ENCODE measurements at places on chromosomes 6 and 20.

DNA sequence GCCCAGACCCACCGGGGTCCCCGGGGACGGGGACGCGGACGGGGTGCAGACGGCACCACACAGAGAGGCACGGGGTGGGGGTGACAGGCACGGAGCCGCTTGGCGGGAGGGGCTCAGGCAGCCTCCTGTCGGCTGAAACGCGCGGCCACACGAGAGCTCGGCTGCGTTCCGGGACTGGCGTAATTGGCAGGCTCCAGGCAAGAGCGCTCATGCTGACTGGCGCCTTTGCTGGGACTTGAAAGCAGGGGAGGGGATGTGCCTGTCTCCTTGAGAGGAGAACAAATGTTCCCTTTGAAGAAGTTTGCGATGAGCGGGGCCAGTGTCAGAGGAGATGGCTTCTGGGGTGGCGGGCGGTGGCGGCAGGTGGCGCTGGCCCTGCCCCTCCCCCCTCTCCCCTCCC is 25.8 kb downstream of the BHLHE23 start:
- DNase-seq = no peak

- no peak for DNase-seq
Measured at GRCh38 chr6:64895945-64896344, 811.1 kb downstream of the EYS start.

GRCh38 chr20:21498195-21498594 is 15.7 kb downstream of the NKX2-2 start:
- DNase-seq = no peak

DNA sequence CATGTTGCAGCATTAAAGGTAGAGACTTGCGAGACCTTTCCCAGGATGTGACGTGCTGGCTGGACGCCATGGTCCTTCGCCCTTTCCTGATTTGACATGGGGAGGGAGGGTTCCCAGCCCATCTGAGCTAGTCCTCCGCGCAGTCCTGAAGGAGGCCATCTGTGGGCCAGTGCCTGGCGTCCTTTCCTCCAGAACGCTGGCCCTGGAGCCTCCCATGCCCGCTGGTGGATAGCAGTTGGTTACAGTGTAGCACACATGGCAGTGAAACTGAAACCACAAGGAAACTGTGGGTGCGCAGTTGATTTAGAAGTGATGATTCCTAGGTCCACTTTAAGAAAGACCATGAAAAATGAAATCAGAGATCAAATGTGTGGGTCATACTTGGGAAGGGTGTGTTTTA is 193.7 kb downstream of the CDH4 start:
- DNase-seq = no peak

DNA sequence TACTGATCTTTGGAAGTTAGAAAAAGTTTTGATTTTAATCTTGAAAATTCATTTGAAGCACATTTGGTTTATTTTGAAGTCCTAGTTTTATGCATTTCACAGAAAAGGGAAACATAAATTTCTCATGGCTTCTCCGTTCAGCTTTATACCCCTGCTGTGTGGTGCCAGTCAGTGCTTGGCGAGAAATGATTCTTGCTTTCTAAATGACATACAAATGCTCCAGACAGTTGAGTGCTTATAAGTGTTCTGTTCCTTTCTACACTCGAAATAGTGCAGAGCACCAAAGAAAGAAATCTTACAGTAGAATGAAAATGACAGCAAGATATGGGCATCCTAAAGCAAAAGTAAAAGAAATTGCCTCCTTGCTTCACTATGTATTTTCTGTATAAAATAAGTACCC is 9.0 kb upstream of the ZNF292 start:
- DNase-seq = no peak

GRCh38 chr20:36367907-36368799 is 62.0 kb downstream of the DLGAP4 start:
- DNase-seq = no peak

DNA sequence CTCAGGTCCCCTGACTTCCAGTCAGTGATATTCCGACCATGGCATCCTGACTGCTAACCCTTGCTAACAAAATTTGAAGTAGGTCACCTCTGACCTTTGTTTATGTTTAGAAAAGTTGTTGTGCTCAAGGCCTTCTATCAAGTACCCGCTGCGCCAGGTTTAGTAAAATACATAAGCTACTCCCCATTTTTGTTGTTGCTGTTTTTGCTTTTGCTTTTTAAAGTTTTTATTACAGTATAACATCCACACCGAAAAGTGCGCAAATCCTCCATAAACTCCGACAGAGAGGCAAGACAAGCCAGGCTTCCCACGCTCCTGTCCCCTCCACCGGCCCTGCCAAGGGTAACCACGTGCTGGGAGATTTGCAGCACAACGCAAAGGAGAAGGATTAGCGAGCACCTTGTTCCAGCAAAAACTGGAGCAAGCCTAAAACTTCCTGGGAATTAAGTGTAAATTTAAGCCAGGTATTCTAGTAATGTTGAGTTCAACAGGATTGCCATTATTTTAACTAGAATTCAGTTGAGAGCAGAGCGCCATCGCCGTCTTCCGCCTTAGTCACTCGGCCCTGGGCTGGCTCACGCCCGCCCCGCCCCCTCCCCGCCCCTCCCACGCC is 17.8 kb upstream of the HMGN4 start:
- DNase-seq = no peak

DNA sequence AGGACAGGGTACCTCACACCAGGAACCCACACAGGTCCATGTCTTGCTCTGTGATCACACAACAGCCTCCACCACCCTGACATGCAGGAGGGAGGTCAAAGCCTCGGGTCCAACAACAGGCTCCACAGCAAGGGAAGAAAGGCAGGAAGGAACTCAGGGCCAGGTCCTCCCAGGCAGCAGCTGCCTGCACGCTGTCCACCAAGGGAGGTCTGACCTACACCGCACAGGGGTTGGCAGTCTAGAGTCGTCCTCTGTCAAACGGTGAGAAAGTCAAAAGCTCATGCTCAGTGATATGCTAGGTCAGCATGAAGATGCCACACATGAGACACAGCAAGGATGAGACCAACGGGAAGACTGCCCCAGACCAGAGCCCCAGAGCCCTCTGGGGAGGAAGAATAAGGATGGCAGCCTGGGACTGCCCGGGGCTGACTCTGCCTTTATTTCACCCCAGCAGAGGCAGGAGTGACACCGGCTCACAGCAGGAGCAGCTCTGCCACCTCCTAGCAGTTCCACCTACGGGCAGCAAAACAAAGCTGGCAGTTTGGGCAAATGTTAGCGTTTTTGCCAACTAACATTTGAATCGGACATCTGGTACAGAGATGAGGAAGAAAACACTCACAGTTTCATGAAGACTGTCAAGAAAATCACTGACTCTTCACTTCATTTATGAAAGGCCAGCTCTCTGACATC is 8.5 kb downstream of the GMEB2 start:
- no peak for DNase-seq

DNA sequence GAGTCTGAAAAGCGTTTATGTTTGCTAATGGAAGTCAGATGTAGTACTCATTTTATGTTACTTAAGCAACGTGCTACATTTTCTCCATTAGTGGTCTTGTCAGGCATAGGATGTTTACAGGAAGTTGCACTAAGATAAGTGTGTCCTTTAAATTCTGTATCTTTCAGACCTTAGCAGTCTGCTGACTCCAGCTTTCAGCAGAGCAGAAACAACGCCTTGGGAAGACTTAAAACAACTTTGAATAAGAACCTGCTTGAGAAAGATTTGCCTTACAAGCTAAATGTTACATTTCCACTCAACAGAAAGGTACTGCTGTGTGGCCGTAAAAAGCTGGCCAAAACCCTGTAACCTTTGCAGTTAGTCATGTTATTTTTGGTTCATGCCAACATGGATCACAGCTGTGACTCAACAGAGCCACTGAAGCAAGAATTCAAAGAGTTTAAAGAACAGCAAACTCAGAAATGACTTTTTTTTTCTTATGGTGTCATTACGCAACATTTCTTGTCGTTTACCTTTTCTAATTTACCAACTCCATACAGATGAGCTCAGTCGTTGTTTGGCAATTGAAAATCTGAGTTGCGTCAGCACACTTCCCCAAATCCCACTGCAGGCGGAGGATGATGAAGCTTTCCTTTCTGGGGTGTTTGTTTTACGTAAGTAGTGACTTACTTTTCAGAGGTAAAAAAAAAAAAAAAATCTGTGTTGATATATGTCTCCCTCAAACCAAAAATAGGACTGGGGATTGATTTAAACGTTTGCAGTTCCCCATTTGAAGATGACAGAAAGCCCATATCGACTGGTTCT is 27.9 kb upstream of the BMP6 start:
- no peak for DNase-seq

GRCh38 chr6:110526726-110527125 is 50.3 kb upstream of the SLC22A16 start:
- no peak for DNase-seq

- no peak for DNase-seq
Measured at GRCh38 chr20:49786196-49786595, 26.4 kb upstream of the SLC9A8 start.

DNA sequence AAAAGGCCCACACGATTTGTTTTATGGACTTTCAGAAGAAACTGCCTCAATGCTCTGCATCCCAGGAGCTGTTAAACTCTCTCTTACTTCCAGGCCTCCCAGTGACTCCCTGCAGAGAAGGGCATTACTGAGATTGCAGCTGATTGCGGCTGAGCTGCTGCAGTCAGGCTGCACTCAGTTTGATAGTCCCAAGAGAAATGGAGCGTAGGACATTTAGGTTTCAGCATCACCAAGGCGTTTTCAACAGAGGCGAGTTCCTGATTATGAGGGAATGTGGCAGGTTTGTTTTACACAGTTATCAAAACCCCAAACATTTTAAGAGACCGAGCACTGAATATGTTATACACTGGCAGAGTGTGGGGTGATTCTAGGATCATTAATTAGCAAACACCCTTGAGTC is 145.6 kb downstream of the TBX18 start:
- no peak for DNase-seq

GRCh38 chr6:64062960-64063683 is 427.5 kb downstream of the PHF3 start:
- no peak for DNase-seq

DNA sequence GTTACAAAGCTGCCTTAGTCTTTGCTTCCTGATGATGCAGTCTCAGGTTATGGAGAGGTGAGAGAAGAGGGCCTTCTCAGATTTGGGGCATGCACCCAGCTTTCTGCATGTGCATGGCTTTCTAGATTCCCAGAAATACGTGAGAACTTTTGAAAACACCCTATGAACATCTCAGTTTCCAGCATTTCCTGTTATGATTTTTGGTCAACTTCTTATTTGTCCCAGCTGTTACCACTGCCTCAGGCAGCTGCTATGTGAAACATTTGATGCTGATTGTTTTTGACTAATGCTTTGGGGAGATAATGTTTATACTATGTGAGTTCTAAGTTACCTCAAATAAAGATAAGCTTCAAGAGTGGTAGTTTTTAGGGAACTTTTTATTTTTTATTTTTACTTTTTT is 9.5 kb upstream of the SNAP25 start:
- no peak for DNase-seq

GRCh38 chr20:37355252-37356180 is 9.6 kb downstream of the SRC start:
- DNase-seq = no peak

DNA sequence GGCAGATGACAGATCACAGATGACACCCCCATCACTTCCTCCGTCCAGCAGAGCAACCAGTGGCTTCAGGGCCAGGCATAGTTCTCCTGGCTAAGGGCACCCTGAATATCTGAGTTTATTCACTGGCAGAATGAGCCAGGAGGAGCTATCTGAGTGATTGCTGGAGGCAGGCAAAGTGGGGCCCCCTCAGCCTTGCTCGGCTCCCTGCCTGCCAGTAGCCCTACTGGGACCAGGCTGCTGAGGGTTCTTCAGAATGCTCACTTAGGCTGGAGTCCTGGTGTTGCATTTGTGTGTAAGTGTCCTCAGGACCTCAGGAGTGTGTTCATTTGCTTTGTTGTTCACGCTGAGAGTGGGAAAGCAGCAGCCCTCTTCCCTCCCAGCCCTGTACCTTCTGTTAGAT is 31.2 kb downstream of the CHMP4B start:
- DNase-seq = no peak

DNA sequence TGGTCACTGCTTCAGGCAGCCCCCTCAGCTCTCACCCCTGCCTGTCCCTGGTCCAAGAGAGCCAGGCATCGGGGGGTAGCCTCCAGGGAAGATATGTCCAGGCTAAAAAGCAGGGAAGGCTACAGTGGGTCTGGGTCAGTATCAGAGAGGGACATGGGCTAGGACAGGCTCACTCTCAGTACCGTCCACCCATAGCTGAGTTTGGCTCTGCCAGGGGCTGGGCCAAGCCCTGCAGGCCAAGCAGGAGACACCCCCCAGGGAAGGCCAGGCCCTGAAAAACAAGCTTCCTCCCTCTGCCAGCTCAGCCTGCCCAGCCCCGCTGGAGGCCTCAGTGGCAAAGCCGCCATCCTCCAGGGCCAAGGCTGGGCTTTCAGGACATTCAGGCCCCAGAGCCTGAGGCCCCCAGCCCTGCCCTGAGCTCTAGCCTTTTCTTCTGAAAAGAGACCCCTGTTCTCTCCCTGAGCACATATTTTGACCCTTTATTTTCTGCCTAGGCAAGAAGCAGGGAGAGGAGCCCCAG is 28.6 kb upstream of the TGM2 start:
- no peak for DNase-seq

DNA sequence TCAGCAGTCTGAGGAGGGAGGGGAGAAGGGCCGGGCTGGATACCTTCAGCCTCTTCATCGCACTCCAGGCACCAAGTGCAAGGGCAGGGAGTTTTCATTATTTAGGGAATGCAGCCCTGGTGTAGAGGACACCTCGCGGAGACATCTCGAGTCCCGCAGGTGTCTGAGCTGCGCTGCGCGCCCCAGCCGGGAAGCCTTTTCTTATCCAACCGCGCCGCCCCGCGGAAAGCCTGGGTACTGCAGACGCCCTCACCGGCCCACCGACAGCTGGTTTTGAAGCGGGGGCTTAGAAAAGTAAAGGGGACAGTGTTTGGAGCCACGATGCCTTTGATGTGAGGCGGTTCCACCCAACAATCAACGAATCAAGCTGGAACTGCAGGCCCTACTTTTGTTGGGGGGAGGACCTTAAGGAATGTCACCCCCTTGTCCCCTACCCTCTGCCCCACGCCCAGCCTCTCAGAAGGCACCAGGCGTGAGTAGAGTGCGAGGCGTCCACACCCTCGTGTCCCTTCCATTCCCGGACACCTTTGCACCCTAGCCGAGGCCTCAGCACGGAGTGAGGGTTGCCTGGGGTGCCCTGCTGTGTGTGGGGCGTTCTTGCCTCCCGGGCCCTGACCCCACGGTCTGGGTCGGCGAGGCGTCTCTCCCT is 8.6 kb downstream of the NKX2-2 start:
- DNase-seq = peak; percentile 86

DNA sequence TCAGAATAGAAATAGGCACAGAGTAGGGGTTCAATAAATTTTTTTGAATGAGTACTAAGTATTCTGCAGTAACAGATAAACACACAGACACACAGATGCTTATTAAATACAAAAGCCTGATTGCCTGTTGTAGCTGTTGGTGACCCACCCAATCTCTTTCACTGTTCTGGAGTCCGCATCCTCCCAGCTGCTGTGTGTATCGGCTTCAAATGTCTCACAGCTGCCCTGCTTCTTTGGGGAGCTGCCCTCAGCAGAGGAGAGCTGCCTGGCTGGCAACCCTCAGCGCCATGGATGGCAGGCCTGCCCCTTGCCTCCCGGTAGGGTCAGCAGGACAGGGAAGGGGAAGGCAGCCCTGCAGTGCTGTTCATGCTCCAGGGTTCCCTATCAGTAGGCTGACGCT is 85.9 kb upstream of the PRND start:
- DNase-seq = no peak

All from heart left ventricle (tissue), 16 donors.